GM19239 (cell line): ENCODE measurements at places on chromosomes 1 and 21.

GRCh38 chr1:56952501-56952900 lies 13.3 kb downstream of the C8B start:
- DNase-seq = no peak

- no peak for DNase-seq
These were observed 126.0 kb downstream of the CAMTA1 start for GRCh38 chr1:6911021-6911941.

- peak; percentile 30 for DNase-seq
These were observed 72.0 kb upstream of the KCNA3 start for GRCh38 chr1:110746644-110747259.

DNA sequence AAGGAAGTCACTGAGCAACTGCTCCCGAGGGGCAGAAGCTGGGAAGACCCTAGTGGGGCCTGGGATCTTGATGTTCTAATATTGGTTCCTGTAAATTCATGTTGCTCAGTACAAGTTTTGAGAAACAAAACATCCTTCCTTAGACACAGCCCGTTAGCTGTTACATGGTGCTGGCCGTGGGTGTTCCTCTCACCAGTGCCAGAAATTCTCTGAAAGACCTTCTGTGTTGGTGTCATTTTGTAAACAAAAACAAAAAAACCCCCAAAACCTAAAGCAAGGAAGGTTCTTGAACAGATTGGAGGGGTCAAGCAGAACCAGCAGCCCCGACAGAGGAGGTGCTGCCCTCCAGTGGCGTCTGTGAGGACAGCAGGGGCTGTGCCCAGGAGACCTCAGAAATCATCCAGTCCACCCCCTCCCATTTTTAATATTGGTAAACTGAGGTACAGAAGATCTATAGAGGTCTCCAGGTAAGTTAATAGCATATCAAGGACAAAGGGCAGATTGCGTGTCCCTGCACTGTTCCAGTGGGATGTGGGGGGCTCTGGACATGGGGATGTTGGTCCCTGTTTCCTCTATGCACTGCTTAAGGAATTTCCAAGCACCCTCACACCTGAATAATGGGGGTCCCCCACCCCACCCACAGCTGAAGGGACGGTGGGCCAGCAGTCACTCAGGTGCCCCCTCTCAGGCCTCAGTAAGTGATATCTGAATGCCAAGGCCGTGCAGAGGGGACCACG lies 38.2 kb downstream of the SLC2A7 start:
- peak; percentile 58 for DNase-seq

- DNase-seq = no peak
These were observed 48.4 kb upstream of the CD34 start for GRCh38 chr1:207959141-207959825.

- DNase-seq = no peak
These were observed 30.1 kb downstream of the STPG1 start for GRCh38 chr1:24383381-24383940.

GRCh38 chr1:185400052-185400451 lies 83.0 kb upstream of the IVNS1ABP start:
- DNase-seq = no peak

DNA sequence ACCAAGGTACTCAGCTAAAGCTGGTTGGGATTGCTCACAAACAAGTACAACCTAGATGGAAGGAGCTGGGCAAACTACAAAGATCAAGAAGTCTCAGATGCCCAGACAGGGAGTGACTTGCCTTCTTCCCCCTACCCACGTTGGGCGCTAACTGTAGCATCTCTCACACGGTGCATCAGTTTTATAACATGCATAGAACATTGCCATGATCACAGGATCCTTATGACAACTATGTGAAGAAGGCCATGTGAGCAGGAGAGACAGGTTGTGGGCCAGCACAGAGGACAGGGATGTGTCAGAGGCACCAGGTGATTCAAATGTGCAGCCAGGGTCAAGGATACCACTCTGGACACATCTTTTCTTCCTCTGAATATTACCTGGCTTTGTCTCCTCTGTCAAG lies 28.3 kb upstream of the CYP4B1 start:
- no peak for DNase-seq

GRCh38 chr1:189149547-189150375 lies 1327.9 kb downstream of the BRINP3 start:
- no peak for DNase-seq

GRCh38 chr1:244050835-244051444 lies at the start of gene ZBTB18:
Gene ZBTB18, plus strand, starts transcription at chr1:244051283. Its CDS starts 149 bp downstream, at chr1:244051432.
- DNase-seq = no peak

- DNase-seq = no peak
These were observed 71.2 kb downstream of the VWA5B1 start for GRCh38 chr1:20361805-20362381.
